ENCODE measurements at places on chromosomes 7 and 10. TPM values are rescaled to one million over a fixed set of nuclear protein-coding genes. Genes with fewer than 3 reads are reported as not detected.

GRCh38 chr7:19121977-19122588, 4.6 kb upstream of the TWIST1 start:
- H3K36me3 ChIP-seq = no peaks in the 10 kb centered on the region
- H3K27me3 ChIP-seq = peaks cover 20% of the 10 kb centered on the region
- H3K27ac ChIP-seq = no peak overlapping the region
- H3K4me1 ChIP-seq = no peaks in the 10 kb centered on the region
- no peak overlapping the region for H3K4me3 ChIP-seq
- no peak for DNase-seq

Gene CNNM1
- total RNA-seq = 0.35 TPM

Gene AOAH
- 22.2 TPM for total RNA-seq

Gene DDC
- total RNA-seq = 90.2 TPM

Gene SPDYE9
- not detected for total RNA-seq

Measured in colonic mucosa (tissue), 4 donors.